Right atrium auricular region (tissue), 2 donors: ENCODE measurements at places on chromosomes 6 and 20. TPM values are rescaled to one million over a fixed set of nuclear protein-coding genes. Genes with fewer than 3 reads are reported as not detected.
A peak's percentile ranks its signal among the peaks of the same experiment; 100 is the strongest.

Gene BPIFB2
- total RNA-seq, result not detected

Gene DST
- total RNA-seq, result 285 TPM

Gene SH3BGRL2
- total RNA-seq, result 9.6 TPM

Gene KHDC1L
- not detected for total RNA-seq

Gene CSTF1
- 22.8 TPM for total RNA-seq

GRCh38 chr6:28424163-28424562 is 19.1 kb downstream of the ZSCAN23 start:
- H3K36me3 ChIP-seq, result peaks cover 9% of the 10 kb centered on the region
- H3K27ac ChIP-seq, result no peak overlapping the region
- H3K4me3 ChIP-seq, result no peak overlapping the region

- no peak overlapping the region for H3K4me3 ChIP-seq
- no peaks in the 10 kb centered on the region for H3K27me3 ChIP-seq
- no peak overlapping the region for H3K27ac ChIP-seq
- no peak for DNase-seq
- no peaks in the 10 kb centered on the region for H3K4me1 ChIP-seq
Measured at GRCh38 chr6:74222768-74223333, 526.8 kb downstream of the CD109 start.

- H3K27me3 ChIP-seq, result no peaks in the 10 kb centered on the region
- no peak overlapping the region for H3K4me3 ChIP-seq
- no peak overlapping the region for H3K27ac ChIP-seq
- no peaks in the 10 kb centered on the region for H3K36me3 ChIP-seq
Measured at GRCh38 chr6:49540614-49541013, 9.9 kb upstream of the C6orf141 start.

DNA sequence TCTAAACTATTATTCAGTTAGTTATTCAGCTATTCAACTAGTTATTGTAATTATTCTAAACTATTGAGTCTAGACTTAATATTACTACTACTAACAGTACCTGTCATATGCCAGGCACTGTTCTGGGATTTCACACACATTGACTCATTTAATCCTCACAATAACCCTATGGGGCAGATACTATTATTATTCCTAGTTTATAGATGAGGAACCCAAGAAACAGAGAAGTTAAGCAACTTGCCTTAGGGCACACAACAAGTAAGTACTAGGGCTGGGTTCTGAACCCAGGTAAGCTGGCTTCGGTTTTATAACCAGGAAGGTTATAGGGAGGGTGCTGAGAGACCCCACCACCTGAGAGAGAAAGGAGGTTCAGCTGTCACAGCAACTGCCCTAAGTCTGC is 7.8 kb downstream of the TEAD3 start:
- H3K36me3 ChIP-seq, result peaks cover 9% of the 10 kb centered on the region
- H3K27me3 ChIP-seq, result no peaks in the 10 kb centered on the region
- peak overlapping the region; percentile 89 for H3K27ac ChIP-seq
- no peak for DNase-seq

- no peak overlapping the region for H3K27ac ChIP-seq
- no peak overlapping the region for H3K4me3 ChIP-seq
- H3K36me3 ChIP-seq, result no peaks in the 10 kb centered on the region
- no peaks in the 10 kb centered on the region for H3K4me1 ChIP-seq
- H3K27me3 ChIP-seq, result no peaks in the 10 kb centered on the region
- no peak for DNase-seq
Measured at GRCh38 chr6:36755435-36756348, 58.1 kb downstream of the RAB44 start.

DNA sequence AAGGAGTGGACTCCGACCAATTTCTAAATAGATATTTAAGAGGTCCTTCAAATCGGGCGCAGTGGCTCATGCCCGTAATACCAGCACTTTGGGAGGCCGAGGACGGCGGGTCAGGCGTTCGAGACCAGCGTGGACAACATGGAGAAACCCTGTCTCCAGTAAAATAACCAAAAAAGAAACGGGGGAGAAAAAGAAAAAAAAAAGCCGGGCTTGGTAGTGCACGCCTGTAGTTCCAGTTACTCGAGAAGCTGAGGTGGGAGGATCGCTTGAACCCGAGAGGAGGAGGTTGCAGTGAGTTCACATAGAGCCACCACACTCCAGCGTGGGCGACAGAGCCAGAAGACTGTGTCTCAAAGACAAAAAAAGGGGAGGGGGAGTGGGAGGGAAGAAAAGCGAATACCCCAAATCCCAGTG is 53.3 kb upstream of the HFE start:
- no peaks in the 10 kb centered on the region for H3K36me3 ChIP-seq
- peak overlapping the region; percentile 93 for H3K27ac ChIP-seq
- no peaks in the 10 kb centered on the region for H3K27me3 ChIP-seq
- no peak for DNase-seq

DNA sequence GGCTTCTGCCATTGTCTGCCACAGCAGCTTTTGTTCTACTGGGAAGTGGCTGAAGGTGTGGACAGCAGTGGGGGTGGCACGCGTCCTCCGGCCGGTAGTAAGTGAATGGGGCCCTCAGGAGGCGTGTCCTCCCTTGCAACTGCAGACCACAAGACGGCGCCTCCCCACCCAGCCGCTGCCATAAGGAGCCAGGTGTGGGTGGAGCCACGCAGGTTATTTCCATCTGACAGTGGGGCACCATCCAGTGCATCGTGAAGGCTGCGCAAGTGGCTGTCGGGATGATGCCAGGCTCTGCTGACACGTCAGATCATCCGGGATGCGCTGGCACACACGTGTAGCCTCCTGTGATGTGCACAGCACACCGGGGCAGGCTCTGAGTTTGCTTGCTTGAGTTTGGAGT is 379.7 kb downstream of the CDH4 start:
- no peak for DNase-seq
- H3K4me1 ChIP-seq, result peaks cover 8% of the 10 kb centered on the region
- H3K27ac ChIP-seq, result no peak overlapping the region
- H3K27me3 ChIP-seq, result no peaks in the 10 kb centered on the region

DNA sequence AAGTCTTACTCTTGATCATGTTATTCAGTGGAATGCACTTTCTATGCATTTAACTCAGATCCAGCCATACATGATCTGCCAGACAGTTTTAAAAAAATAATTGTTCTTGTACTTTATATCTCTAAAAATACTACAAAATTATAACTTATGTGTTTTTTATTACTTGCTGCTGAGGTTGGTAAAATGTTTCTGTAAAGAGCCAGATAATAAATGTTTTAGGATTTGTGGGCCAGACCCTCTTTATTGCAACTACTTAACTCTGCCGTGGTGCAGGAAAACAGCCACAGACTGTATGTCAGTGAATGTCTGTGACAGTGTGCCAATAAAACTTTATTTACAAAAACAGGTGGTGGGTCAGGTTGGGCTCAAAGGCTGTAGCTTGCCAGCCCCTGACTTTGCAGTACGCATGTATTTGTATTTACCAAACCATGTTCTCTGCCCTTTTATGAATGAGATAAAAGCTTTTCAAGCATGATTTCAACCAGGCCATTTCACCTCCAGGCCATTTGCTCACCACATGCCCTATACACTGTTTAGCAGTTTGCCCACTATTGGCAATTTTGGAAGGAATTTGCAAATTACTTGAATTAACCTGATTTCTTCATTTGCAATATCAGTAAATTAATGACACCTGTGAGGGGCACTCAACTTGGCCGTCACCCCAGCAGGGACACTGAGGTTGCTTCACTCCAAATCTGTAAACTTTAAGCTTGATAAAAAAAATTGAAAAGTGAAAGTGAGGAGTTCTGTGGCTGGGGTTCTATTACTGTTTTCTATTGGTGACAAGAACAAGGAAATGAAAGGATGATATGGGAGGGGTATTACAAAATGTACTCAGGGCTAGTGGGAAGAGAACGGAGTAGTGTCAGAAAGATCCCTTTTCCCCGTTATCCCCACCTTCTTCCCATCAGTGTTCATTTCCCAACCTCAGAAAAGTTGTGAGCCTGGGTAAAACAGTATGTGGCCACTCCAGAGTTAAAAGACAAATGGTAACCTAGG is 133.4 kb downstream of the CEBPB start:
- no peaks in the 10 kb centered on the region for H3K27me3 ChIP-seq
- no peak overlapping the region for H3K4me3 ChIP-seq
- no peaks in the 10 kb centered on the region for H3K36me3 ChIP-seq
- no peak for DNase-seq
- H3K27ac ChIP-seq, result no peak overlapping the region
- H3K4me1 ChIP-seq, result no peaks in the 10 kb centered on the region

GRCh38 chr20:42754706-42755105 is 435.0 kb downstream of the PTPRT start:
- no peaks in the 10 kb centered on the region for H3K27me3 ChIP-seq
- no peaks in the 10 kb centered on the region for H3K4me1 ChIP-seq
- no peak for DNase-seq
- no peak overlapping the region for H3K27ac ChIP-seq
- H3K4me3 ChIP-seq, result no peak overlapping the region
- no peaks in the 10 kb centered on the region for H3K36me3 ChIP-seq

DNA sequence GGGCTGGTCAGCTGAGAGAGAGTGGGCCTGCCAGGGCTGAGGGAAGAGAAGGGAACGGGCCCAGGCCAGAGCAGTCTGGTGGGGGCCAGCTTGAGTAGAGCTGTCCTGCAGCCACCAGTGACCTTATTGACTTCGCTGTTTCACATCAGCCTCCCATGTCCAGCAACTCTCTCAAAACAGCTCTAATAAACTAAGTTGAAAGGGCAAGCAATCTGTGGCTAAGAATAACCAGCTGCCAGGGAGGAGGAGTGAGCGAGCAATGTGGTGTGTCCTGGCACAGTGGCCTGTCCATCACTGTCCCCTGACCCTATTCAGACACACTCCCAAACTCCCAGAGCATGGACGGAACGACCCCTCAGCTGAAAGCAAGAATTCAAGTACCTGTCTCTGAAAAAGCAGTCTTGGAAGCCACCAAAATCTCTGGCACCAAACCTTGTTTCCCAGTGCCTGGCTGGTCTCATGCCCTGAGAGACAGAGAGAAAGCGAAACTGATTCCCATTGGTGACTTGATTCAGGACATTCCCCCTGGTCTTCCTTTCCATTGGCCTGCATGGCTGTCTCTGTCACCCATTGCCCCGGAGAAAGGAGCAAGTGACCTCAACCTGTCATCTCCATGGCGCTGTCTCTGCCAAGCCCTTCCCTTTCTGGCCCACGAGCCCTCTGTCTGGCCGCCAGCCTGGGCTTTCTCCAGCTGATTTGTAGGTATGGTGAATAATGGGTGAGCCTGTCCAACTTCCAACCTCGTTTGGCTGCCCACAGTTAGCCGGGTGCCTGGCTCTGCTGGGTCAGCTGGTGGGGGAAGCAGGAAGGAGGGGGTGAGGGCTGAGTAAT is at the start of gene DDO:
Gene DDO, minus strand, starts transcription at position 490 of the 831 bp plus-strand sequence. CDS start 2,113 bp downstream, outside the sequence.
- H3K4me3 ChIP-seq, result peak within 1 kb of the TSS; percentile 23
- peaks cover 23% of the 10 kb centered on the region for H3K4me1 ChIP-seq

DNA sequence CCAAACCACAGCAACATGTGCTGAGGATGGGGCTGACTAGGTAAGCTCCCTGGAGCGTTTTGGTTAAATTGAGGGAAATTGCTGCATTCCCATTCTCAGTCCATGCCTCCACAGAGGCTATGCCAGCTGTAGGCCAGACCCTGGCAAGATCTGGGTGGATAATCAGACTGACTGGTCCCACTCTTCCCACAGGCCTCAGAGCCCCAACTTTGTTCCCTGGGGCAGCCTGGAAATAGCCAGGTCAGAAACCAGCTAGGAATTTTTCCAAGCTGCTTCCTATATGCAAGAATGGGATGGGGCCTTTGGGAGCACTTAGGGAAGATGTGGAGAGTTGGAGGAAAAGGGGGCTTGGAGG is 1.5 kb upstream of the VEGFA start:
- no peak for DNase-seq
- H3K27ac ChIP-seq, result peak overlapping the region; percentile 98
- no peaks in the 10 kb centered on the region for H3K27me3 ChIP-seq

DNA sequence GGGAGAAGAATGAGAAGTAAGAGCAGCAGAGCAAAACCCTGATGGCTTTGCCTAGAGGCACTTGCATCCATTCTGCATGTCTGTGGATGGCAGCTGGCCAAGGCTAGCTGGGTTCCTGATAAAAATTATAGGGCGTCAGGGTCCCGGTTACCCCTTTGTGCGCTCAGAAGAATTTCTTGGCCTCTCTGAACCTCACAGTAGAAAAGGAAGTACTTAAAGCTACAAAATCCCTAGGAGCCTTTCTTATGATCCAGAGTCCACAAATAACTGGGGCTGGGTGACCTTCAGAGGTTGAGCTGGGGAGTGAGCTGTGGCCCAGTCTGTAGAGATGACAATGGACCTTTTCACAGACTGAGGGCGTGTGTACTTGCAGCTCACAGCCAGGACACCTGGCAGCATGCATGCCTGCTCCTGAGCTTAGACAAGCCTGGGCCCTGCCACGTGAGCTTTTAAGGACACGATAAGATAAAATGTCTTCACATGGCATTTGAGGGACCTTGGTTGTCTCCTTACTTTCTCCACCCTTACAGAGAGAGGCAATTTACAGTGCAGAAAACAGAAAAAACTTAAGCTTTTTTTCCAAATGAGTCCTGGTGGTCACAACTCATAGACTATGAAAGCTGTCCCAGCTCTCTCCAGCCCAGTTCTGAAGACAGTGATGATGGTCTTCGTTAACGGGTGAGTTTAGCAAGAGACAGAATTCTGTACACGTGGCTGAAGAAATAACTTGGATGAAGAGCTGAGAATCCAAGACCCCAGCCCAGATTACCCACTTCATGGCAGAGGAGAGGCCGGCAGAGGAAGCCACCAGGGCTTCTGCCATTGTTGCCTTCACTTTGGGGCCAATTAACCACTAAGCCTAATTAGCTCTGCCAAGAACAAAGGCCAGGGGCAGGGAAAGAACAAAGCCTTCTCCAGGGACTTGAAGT is 50.3 kb downstream of the FOXA2 start:
- no peak overlapping the region for H3K4me3 ChIP-seq
- no peak for DNase-seq
- H3K27ac ChIP-seq, result no peak overlapping the region
- H3K4me1 ChIP-seq, result no peaks in the 10 kb centered on the region

- no peaks in the 10 kb centered on the region for H3K27me3 ChIP-seq
- H3K4me3 ChIP-seq, result no peak overlapping the region
- no peak overlapping the region for H3K27ac ChIP-seq
- no peaks in the 10 kb centered on the region for H3K36me3 ChIP-seq
Measured at GRCh38 chr20:41654884-41655283, 36.7 kb upstream of the CHD6 start.

- H3K36me3 ChIP-seq, result no peaks in the 10 kb centered on the region
- no peak overlapping the region for H3K4me3 ChIP-seq
- H3K27ac ChIP-seq, result no peak overlapping the region
- H3K4me1 ChIP-seq, result no peaks in the 10 kb centered on the region
- H3K27me3 ChIP-seq, result no peaks in the 10 kb centered on the region
- no peak for DNase-seq
Measured at GRCh38 chr6:112663698-112664097, 316.6 kb downstream of the RFPL4B start.

- no peaks in the 10 kb centered on the region for H3K27me3 ChIP-seq
- H3K4me3 ChIP-seq, result no peak overlapping the region
- H3K36me3 ChIP-seq, result no peaks in the 10 kb centered on the region
- no peak for DNase-seq
Measured at GRCh38 chr6:73743556-73743955, 47.6 kb downstream of the CD109 start.
